Hematopoietic multipotent progenitor cell treated with erythropoietin and hydrocortisone succinate and interleukin-3 and kit ligand, for 17 days (in vitro differentiated cells): ENCODE measurements at places on chromosomes 11 and 22.

DNA sequence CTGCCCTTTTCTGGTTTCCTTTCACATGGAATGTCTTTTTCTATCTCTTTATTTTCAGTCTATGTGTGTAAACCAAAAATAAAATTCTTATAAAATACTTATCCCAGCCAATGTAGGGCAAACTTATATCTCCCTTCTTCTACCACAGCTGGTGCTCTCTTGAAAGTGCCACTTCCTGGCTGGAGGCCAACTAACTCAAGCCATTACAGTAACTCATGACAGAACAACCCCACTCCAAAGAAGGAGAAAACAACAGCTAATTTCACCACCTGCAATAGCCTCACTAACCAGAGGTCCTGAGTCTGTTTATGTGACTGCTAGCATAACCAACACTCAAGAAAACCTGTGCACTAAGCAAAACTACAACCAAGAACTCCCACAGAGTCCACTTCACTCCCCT lies 74.9 kb upstream of the DBX1 start:
- no peak for DNase-seq

- DNase-seq: no peak
Observed at GRCh38 chr11:3148255-3148989, 16.7 kb downstream of the OSBPL5 start.

- DNase-seq: no peak
Observed at GRCh38 chr22:28952857-28953256, 69.5 kb downstream of the ZNRF3 start.

GRCh38 chr11:72250661-72251464 lies 6.9 kb upstream of the PHOX2A start:
- no peak for DNase-seq

DNA sequence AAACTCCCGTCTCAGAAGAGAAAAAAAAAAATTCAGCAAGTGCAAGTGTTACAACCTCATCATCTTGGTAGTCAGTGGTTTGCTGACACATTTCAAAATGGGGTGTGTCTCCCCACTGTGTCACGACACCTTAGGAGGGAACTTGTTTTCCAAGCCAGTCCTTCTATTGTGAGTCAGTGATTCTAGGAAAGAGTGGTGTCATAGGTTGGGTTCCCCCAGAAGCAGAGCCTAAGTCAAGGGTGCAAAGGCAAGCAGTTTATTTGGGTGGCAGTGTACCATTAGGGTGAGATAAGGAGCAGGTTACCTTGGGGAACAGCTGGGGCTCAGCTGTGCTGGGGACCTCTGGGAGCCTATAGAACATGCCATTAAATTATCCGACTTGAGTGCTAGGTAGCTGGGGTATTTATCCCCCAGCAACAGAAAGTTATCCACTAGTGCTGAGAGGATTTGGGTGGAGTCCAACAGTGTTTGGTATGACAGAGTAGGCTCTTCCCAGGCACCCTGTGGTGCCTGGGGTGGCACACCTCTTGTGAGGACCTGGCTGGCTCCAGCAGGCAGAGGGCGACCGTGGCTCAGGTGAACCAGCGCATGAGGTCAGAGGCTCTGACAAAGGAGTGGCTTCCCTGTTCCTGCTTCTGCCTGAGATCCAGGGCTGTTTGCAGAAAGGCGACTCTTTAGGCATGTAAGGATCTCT lies 41.7 kb downstream of the KIAA1671 start:
- no peak for DNase-seq

GRCh38 chr11:7239877-7240276 lies 11.8 kb upstream of the SYT9 start:
- DNase-seq: no peak

DNA sequence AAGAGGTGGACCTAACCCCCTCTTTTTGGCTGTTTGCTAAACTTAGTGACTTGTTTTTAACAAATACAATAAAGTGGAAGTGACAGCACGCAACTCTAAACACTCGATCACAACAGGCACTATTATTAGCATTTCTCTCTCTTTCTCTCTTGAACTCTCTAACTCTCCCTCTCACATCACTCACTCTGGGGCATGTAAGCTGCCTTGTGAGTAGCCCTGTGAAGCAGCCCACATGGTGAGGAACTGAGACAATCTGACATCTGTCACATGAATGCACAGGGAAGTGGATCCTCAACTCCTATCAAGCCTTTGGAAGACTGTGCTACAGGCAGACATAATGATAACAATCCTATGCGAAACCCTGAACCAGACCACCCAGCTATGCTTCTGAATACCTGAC lies 609.0 kb upstream of the CNTN5 start:
- no peak for DNase-seq

DNA sequence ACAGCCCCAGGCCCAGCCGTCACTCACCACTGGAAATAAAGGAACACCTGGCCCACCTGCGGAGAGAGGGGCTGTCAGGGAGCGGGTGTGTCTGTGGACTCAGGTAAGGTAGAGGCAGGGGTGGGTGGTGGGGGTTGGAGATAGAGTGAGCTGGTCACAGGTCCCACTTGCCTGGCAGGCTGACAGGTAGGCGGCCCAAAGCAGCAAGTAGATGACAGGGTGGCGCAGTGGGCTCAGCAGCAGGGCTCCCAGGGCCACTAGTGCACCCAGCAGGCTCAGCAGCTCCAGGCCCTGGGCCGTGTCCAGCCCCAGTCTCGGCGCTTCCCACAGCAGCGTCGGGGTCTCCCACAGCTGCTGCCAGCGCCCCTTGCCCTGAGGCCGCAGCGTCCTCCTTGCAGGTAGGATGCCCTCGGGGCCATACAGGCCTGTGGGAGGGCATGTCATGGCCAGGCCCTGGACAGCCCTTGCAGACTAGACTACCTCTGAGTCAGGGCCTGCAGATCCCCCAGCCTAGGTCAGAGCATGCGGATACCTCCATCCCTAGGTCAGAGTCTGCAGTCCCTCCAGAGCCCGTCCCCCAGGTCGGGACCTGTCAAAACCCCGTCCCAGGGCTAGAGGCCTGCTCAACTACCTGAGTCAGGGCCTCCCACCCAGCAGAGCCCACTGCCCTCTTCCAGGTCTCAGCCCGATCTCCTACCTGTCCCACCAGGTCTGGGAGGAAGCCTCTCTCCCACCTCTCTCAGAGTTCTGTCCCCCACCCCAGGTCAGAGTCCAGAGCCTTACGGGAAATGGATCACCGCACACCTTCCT lies 686 bp downstream of the LMF2 start:
- no peak for DNase-seq
